Stimulated activated CD4-positive, alpha-beta T cell treated with anti-CD3 and anti-CD28 coated beads, Interleukin-2, amount 100 ng/mL, for 24 hours (primary cell): ENCODE measurements at places on chromosomes 7 and 10.

DNA sequence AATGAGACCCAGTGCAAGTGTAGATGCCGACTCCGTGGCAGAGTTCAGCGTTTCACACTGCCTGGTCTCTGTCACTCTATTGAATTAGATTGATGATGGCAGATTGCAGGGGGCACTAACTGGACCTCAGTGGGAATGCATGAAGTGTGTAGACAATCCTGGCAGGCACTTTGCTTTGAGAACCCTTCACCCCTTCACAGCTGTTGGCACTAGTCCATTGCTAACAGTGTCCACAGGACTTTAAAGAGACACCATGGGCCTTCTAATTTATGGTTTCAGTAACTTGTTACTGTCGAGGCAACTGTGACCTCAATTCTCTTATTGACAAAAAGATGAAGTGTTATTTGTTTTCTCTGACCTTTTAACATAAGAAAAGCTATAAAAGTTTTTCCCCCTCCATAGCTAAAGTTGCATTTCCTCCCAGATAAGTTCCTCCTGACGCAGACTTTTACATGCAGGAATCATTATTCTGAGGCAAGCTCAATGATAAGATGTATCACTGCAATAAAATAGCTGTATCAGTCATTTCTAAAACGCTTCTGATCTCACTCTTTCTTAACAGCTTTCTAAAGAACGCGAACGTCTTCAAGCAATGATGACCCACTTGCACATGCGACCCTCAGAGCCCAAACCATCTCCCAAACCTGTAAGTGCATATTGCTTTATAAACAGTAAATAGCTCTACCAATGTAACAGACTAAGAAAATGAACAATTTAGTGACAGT is 238.9 kb downstream of the FOXP2 start:
- no peak for DNase-seq

DNA sequence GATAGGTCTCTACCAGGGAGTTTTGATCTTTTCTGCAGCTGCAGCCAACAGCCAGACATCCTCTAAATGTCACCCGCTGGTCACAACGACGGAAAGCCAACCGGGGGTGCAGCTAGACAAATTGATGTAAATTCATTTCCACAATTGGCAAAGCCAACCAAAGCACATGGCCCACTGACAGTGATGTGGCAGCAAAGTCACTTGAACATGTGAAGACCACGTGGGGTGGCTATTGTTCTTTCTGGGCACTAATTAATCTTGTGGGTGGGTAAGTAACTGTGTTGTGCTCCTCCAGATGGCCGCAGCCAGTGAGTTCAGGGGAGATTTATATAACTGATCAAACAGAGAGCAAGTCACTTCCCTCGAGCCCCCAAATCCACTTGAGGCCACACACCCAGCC is 354.1 kb downstream of the ANKRD30A start:
- no peak for DNase-seq

DNA sequence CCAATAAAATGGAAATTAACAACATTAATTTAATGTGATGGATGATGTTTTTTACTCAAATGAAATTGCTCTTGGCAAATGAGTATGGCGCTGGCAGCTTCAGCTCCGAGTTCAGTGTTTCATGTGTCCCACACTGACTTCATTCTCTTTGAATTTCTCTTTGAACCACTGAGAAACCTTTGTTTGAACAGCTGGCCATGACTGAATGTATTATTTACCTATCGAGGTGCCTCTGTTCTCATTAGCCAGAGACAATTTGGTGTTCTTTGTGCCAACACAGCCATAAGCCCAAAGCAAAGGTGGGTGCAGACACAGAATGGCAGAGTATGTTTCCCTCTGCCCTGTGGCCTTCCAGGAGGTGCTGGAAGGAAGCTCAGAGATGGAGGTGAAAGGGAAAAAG is 42.1 kb downstream of the TMEM178B start:
- DNase-seq, result no peak

DNA sequence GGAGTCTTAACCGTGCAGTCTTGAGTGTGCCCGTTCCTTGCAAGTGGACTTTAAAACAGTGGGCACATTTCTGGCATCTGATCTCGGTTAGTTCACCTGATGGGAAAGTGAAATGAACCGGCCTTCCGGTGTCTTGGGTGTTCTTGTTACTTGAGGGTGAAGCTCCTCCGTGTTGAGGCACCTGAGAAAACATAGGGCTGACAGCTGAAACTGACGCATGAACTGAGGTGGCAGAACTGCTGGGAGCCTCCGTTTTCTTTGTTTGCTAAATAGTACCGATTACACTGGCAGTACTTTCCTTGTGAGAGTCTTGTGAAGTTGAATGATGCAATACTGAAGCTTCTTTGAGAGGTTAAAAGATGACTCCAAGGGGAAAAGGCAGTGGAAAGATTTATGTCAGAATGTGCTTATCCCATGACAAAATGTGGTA is 62.8 kb upstream of the SAMD8 start:
- DNase-seq, result no peak

DNA sequence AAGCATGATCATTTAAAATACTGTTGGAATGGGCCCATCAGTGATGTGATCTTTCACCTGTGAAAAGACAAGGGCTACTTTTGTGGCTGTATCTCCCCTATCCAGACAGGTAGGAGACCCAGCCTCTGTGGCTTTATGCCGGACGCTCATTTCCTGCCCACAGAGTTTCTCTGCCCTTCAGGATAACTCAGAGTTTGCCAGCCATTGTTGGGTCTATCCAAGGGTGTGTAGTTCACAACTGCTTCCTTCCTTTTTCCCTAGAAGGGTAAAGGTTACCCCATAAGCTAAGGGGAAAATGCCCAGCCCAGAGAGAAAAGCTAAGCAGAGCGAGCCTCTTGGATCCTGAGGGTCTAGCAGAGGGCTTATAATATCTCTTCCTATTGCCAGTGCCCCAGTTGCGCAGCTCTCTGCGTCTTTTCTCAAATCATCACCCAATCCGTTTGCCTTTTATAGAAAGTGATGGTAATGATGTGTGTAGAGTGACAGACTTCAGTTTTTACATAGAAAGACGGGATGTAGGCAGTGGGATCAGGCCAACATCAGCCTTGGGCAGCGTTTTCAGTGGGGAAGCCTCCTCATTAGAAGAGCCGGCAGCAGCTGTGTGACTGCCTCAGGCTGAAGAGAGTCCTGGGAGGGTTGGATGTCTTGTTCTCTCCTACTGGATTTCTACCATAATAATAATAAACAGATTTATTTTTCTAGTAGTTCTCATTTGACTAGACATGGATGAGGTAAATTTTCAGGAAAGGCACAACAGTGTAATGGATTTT is 80.5 kb downstream of the MET start:
- no peak for DNase-seq

DNA sequence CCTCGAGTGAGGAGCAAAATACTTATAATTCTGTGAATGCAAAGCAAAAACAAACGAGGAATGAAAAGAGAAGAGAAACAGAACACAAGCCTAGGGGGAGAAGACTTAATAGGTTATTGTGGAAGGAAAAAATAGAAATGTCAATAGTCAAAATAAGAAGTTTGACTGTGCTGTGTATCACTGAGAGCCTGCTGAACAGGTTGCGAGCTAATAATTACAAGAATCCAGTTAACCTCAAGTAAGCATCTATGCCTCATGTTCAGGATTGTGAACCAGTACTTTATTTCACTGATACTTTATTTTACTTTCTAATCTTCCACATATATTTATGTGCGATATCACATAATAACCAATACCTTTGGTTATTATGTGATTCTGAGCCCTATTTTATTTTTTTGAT is 316.7 kb downstream of the OTUD1 start:
- no peak for DNase-seq

GRCh38 chr7:42262964-42263363 is 26.0 kb upstream of the GLI3 start:
- DNase-seq, result no peak

DNA sequence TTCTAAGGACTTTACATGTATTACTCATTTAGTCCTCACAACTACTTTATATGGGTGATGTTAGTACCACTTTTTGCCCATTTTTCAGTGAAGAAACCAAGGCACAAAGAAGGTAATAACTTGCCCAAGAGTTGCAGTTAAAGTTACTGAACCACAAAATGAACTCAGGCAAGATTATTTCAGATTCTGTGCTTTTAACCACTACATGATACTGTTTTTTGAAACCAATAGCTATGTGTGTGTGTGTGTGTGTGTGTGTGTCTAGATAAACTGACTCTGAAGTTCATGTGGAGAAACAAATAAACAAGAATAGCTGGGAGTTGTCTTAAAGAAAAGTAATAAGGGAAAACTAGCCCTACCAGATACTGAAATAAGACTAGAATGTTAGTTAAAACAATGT is 60.8 kb upstream of the OIT3 start:
- no peak for DNase-seq

DNA sequence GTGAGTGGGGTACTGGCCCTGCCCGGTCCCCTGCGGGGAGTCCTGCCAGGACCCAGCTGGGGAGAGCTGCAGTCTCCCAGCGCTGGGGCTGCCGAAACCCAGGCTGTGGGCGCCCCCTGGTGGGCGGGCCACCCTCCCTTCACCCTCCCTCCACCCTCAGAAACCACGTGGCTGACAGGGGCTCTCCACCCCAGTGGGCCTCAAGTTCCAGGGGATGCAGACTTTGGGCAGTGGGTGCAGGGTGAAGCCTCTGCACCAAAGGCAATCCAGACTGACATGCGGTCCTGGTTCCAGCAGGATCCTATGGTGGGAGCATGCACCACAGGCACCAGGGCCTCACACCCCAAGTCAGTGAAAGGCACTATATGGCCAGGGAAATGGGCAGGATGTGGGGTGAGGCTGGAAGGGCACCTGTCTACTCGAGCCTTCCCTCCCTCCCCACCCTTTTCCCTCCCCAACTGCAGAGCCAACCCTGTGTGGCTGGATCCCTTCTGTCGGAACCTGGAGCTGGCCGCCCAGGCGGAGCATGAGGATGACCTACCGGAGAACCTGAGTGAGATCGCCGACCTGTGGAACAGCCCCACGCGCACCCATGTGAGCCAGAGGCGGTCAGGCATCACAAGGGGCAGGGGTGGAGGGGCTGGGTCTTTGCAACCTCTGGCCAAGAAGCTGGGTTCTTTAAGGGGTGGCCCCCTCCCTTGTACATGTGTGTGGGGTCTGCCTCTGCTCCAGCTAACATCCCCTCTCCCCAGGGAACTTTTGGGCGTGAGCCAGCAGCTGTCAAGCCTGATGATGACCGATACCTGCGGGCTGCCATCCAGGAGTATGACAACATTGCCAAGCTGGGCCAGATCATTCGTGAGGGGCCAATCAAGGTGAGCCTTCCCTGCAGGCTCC is 38.8 kb downstream of the PSAP start:
- peak; percentile 88 for DNase-seq

GRCh38 chr7:22805227-22805626 is 17.4 kb downstream of the TOMM7 start:
- DNase-seq, result no peak

GRCh38 chr10:48554246-48554645 is 50.6 kb downstream of the ARHGAP22 start:
- DNase-seq, result no peak

DNA sequence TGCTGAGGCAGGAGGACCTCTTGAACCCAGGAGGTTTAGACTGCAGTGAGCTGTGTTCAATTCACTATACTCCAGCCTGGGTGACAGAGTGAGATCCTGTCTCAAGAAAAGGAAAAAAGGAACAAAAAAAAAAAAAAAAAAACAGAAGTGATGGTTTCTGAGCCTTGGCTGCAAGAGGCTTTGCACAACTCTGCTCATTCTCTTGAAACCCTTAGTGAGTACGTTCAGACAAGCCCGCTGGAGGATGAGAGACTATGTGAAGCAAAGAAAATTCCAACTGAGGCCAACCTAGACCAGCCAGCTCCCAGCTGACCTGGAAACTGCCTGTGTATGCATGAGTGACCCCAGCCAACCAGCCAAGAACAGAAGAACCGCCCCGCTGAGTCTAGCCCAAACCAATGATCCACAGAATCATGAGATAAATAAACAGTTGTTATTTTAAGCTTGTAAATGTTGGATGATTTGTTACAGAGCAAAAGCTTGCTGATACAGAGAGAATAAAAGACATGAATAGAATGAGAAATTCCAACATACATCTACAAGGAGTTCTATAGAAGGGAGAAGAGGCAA is 50.6 kb upstream of the FZD9 start:
- DNase-seq, result no peak
